GM23248 (cell line): ENCODE measurements at places on chromosomes 2 and 18. TPM values are rescaled to one million over a fixed set of nuclear protein-coding genes. Genes with fewer than 3 reads are reported as not detected.

FBXO15 gene
- total RNA-seq: 0.22 TPM in 1 of 2 replicates, not detected in the other

SLC9A4 gene
- not detected in 2 replicates for total RNA-seq

LRRC30 gene
- not detected in 2 replicates for total RNA-seq

ITGA4 gene
- total RNA-seq: 33.3 and 40.0 TPM in 2 replicates

UCN gene
- not detected in 2 replicates for total RNA-seq

L3MBTL4 gene
- not detected in 2 replicates for total RNA-seq

LAMA1 gene
- 5.4 and 6.2 TPM in 2 replicates for total RNA-seq

GALR1 gene
- not detected in 2 replicates for total RNA-seq

TMEM198 gene
- 5.8 and 6.2 TPM in 2 replicates for total RNA-seq

SPATA3 gene
- total RNA-seq: not detected in 2 replicates

UGT1A7 gene
- not detected in 2 replicates for total RNA-seq

ARHGEF4 gene
- total RNA-seq: 12.0 and 26.0 TPM in 2 replicates

LHCGR gene
- total RNA-seq: not detected in 2 replicates

KLHL14 gene
- total RNA-seq: not detected in 2 replicates

VSNL1 gene
- total RNA-seq: 1.8 TPM in 1 of 2 replicates, not detected in the other

PAX8 gene
- 2.1 and 5.8 TPM in 2 replicates for total RNA-seq

SDC1 gene
- total RNA-seq: 32.5 and 33.1 TPM in 2 replicates

CERKL gene
- not detected in 2 replicates for total RNA-seq

IHH gene
- total RNA-seq: not detected in 2 replicates

CGREF1 gene
- total RNA-seq: 19.2 and 23.3 TPM in 2 replicates

GAL3ST2 gene
- total RNA-seq: not detected in 2 replicates

PROKR1 gene
- total RNA-seq: 0.11 TPM in 1 of 2 replicates, not detected in the other
